D721Med (cell line): ENCODE measurements at places on chromosomes 7 and 10.

DNA sequence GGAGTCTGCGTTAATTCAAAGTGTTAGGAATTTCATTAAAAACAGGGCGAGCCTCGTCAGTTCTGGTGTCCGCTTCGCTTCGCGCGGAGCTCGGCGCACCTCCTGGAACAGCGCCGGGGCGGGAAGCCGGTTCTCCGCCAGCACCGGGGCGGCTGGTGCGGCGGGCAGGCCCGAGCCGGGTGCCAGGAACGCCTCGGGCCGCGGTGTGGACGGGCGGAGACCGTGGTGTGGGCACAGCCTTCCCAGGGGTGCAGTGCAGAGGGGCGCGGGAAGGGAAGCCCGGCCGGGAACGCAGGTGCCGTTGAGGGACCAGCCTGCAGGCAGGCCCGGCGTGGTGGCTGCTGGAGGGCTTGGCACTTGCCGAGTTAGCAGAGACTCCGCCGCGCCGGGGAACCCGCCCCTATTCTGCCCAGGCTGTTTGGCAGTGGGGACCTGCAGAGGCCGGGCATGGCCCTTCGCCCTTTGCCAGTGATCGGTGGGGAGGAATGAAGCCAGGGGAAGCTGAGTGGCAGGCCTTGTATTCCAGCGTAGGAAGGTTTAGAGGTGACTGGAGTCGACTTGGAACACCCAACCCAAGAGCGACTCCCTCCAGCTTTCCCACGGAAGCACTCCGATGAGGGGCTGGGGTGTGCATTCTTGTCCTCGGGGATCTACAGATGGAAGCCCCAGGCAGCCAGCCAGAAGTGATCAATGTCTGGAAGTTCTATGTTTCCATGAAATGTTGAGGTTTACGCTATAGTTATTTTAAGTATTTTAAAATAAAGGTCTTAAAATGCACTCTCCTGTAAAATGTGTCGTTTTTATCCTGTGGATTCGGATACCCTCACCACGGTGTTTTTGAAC is 945 bp upstream of the RHEB start:
- no peak for DNase-seq

GRCh38 chr7:114303301-114303700 is 111.3 kb upstream of the FOXP2 start:
- DNase-seq = no peak

- peak; percentile 36 for DNase-seq
Measured at GRCh38 chr7:103447073-103447960, 1.3 kb upstream of the SLC26A5 start.

- no peak for DNase-seq
Measured at GRCh38 chr7:41222746-41223145, 480.1 kb downstream of the INHBA start.

DNA sequence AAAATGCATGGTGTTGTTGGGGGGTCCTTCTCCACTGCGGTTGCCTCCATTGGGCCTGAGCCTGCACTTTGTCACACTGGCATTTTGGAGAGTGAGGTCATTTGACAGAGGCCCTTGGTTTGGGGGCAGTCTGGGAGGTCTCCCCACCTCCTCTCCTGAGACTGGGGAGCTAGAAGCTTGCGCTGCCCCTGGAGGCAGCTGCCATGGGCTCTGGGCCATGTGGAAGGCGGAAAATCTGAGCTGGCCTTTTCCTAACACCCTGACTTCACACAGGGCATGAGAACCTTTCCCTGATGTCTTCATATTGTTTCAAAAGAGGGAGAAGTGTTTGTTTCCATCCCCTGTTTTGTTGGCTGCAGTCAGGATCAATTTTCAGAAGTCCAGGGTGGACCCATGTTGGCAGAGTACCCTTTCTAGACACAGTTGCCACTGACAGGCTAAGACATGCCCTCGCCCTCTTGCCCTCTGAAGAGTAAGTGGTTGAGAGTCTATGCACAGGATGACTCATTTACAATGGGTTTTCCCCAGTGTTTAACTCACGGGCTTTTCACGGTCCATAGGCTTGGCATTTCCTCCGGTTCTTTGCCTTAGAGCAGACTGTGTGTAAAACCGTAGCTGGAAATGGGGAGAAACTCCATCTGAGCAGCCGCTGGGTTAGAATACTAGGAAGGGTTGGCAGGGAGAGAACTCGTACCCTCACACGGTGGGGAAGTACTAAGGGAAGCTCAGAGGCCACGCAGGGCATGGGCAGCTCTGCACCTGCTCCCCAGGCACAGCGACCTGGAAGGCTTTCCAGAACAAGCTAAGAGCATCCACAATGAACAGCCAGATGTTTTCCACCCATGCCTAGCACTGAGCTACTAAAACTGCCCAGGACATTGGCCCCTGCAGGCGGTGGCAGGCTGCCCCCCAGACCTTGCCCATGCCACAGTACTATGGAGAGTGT is 655.0 kb downstream of the SDK1 start:
- no peak for DNase-seq

DNA sequence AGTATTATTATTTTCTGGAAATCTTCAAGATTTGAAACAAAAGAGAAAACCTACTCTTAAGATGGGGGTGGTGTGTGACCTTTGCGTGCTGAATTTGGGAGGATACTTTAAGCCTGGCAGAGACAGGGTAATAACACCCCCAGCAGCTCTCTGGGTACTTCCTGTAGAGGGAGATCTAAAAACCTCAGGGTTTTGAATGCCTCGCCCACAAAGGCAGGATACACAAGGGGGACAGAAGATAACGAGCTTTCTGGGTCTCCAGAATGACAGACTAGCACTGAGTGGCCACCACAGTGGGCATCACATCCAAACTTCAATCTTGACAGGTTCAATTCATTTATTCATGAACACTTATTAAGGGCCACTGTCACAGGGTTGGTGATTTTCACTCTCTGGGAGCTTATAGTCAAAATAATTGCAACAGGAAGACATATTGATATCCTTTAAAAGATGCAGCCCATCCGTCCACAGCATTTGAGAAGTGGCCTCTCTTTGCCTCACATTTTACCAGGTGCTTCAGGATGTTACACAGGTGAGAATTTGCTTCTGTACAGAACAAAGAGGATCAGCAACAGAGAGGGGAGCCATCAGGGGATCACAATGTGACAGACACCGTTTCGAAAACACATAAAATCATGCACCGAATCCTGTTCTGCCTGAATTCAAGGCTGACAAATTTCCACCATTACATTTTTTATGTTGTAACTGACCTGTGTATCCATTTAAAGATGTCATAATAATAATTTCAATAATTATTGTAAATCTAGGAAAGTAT is 14.3 kb downstream of the CPA1 start:
- DNase-seq = no peak

- no peak for DNase-seq
Measured at GRCh38 chr10:73552819-73553715, 38.1 kb downstream of the USP54 start.

DNA sequence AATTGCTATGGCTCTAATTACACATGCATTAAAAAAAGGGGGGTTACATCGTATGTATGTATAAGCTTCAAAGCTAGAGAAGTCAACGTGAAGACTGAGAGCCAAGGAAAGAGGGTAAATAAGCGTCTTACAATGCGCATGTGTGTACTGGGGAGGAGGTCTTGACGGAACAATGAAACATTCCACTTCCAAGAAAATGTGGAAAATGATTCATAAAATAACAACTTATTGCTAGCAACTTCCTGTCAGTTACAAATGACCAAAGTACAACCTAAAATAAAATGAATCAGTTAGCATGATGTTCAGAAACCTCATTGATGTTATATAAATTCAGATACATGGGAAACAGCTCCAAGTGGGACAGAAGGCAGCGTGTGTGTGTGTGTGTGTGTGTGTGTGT is 104.1 kb upstream of the RHEB start:
- DNase-seq = no peak

- no peak for DNase-seq
Measured at GRCh38 chr10:76168437-76168836, 737.0 kb downstream of the LRMDA start.

DNA sequence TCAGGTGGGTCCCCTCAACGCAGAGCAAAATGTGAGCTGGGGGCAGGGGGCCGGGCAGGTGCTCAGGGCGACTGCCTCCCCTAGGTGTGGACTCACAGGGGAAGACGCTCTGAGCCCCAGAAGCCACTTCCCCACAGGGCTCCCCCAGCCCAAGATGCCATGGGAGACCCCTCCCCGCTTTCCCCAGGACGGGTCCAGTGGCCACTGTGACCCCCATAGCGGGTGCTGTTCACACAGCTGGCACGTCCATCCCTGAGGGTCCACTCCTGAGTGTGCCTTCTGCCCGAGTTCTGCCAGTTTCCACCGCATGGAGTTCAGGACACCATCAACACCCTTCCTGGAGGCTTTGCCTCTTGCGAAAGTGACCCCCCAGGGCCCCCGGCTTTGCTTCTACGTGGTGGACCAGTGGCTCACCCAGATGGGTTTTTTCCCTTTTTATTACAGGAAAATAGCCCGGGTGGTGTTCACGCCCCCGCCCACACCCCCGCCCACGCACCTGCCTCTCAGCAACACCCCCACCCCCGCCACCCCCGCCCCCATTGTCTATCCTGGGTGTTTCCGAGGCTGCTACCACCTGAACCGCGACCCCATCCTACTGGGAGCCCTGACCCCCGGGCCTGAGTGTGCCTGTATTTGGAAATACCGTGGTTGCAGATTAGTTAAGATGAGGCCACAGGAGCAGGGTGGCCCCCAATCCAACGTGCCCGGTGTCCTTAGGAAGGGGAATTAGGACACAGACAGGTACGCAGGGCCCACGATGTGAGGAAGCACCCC is 32.0 kb downstream of the ADAP1 start:
- DNase-seq = no peak
